ENCODE measurements at places on chromosomes 7 and 10.

GRCh38 chr10:89471110-89471809 is 56.9 kb downstream of the IFIT5 start:
- DNase-seq = no peak

GRCh38 chr7:91541641-91542040 is 277.4 kb downstream of the FZD1 start:
- DNase-seq = no peak

DNA sequence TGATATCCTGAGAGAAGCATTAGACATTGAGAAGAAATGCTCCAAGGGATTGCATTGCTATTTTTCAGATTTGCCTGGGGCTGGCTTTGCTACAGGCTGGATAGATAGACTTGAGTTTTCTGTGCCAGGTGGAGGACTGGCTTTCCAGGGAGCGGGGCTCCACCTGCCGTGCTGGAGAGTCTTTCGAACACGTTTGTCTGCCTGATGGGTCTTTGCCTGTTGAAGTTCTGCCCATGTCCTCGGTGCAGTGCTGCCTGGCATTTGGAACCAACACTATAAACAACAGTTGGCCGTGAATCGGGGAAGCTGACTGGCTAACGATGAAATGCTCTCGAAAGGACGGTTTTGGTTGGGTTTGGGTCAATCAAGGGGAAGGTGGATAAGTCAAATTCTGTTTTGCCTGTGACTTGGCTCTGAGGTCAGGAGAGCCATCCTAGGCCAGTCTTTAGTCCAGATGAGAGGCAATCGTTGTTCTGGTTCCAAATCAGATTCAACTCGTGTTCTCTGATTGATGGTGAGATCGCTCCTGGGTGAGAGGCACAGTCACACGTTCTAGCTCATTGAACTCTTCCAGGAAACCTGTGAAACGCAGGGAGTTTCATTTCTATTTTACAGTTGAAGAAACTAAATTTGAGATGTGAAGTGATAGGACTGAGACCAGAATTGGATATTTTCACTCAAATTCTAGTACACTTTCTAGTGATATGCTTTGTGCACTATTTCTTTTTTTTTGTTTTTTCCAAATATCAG is 599.0 kb downstream of the TYW1 start:
- no peak for DNase-seq

GRCh38 chr10:112082120-112082519 is 101.4 kb downstream of the GPAM start:
- no peak for DNase-seq

- no peak for DNase-seq
These were observed 156.8 kb downstream of the FRMD4A start for GRCh38 chr10:14173706-14174594.

DNA sequence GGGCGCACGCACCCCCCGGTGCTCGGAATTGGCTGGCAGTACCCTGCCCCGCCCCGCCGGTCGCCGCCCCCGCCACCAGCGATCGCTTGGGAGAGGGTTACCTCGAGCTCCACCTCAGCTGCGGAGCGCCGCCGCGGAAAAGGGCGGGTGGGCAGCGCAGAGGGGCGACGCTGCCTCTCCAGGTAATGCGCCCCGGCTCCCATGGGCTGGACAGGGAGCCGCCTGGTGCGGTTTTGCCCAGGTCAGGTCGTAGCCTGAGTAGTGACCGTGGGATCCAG is 1.3 kb downstream of the PFKFB3 start:
- DNase-seq = no peak

DNA sequence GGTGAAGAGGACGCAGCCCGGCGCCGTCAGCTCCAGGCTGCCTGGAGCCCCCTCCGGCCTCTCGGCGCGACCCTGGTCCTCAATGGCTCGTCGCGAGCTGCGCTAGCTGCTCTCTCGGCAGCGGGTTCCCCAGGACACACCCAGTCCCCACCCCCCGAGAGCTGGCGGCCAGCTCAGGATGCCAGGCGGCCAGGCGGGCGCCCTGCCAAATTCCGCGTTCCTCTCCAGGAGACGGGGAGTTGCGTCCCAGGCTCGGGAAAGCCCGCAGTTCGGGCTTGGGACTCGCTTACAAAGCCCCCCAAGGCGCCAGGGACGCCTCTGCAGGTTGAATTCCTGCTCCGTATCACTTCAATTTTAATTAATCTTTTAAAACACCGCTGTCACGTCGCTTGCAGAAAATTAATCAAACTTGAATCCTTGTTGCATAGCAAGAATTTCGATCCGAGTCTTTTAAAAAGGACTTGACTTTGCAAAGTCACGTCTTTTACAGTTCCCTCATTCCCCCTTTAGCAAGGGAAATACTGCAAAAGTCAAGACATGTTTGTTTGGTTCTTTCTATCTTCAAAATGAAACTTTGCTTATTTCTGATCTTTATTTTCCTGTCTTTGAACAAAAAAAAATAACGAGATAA is 28.2 kb downstream of the SKIDA1 start:
- DNase-seq = no peak

DNA sequence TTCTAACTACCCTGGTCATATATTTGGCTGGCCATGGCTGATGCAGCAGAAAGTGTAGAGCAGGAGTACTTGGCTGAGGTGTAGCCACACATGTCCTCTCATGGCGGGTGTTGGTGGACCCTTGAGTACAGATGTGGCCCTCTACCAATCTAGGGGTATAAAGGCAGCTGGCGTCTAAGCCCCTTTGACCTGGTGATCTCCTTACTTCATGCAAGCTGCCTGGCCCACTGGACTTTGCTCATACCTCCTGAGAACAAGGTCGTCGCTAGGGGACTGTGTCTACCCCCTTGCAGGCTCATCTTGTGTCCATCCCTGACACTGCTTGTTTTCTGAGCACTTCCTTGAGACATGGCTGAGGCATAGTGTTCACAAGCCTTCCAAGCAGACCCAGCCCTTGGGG is 287.8 kb downstream of the RPS24 start:
- DNase-seq = no peak
